ENCODE measurements at places on chromosomes 1 and 21.
A peak's percentile ranks its signal among the peaks of the same experiment; 100 is the strongest.

DNA sequence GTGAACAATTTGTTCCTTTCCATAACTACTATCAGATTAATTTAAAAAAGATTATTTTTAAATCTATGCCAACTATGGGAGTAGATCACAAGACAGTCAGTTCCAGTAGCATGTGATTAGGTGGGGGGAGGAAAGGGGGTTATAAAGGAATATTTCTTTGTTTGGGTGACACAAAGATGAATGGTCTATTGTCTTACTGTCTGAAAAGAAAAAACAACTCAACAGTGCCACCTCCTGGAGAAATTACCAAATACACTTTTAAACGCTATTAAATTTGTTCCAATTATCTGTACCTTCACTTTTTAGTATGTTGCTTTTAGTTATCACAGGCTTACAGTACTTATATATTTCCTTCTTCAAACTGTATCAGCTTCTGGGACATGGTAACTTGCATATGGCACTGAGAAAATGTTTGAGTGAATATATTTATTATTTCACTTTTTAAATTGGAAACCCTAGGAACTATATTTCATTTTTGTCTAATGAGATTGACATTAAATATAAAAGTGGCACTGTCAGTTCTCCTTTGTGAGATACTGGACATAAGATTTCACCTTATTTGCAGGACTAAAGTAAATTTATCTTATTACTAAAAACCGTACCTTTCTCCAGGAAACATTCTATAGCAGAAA lies 1.7 kb upstream of the SORT1 start:
- DNase-seq: no peak

DNA sequence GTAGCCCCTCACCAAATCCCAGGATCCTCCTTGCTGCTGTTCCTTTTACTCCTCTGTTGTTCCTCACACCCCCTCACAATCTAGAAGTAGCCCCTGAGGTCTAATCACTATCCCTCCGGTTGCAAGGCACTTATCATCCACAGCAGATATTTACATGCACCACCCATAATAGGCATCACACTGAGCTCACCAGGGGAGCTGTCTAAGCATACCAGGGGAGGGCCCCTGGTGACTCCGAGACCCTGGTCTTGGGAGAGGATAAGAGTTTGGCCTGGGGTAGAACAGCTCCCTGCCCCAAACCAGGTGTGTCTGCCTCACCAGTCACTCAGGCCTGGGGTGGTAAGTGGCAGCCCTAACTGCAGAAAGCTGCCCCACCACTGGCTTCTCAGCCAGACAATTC lies 37.3 kb upstream of the ZC3H12A start:
- no peak for DNase-seq

- DNase-seq: no peak
Measured at GRCh38 chr1:204836856-204837255, 33.8 kb upstream of the NFASC start.

GRCh38 chr1:82141390-82141789 lies 340.7 kb downstream of the ADGRL2 start:
- DNase-seq: no peak

- DNase-seq: no peak
Measured at GRCh38 chr1:200445213-200445612, 35.4 kb upstream of the ZNF281 start.

DNA sequence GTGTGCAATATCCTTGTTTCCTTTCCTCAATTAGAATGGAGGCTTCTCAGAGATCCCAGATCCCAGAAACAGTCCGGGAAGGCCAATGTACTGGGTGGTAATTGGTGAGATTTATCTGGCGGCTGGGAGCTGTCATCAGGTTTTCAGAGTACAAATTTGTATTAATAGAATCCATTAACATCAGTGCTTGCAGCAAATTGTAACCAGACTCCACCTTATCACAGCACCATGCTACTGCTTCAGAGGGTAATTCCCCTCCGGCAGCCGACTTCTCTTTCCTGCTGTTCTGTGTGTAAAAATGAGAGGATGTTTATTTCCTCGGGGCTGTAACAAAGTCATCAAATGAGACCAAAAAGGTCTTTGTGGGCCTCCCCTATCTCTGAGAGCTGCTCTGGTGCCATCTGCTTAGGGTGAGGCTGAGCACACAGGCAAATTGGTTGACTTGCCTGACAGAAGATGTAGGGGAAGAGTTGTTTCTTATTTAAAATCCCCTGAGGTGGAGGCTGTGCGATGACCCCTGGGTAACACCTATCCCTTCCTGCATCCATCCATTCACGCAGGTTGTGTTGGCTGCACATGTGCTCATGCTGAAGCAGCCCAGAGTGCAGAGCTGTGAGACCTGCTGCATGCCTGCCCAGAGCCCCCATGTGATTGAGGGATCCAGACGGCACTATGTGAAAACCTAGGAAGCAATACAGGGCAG lies 19.2 kb downstream of the NFASC start:
- DNase-seq: no peak

DNA sequence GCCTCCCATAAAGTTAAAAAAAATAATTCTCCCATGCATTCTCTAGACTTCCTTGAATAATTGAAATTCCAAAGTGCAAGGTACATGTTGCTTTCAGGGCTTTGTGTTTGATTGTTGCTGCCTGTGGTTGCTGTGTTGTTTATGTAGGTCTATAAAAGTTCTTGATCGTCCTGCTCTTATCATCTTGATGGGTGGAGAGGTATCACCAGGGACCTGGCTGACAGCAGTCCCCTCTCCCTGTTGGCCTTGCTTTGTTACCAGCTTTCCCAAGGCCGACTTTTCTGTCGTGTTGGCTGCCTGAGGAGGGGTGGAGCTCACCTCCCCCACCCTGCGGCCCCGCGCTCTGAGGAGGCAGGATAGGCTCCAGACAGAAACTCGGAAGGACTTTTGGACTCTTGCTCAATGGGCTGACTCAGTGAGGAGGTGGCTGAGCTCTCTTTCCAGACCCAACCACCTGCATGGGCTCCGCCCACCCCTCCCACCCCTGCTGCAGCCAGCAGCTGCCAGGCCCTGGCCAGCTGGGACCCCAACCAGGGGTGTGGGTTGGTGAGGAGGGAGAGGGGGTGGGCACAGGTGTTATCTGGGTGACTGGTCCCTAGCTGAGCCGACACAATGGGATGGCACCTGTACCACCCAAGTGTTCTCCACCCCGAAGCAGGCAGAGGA lies 2.0 kb downstream of the INAVA start:
- no peak for DNase-seq

DNA sequence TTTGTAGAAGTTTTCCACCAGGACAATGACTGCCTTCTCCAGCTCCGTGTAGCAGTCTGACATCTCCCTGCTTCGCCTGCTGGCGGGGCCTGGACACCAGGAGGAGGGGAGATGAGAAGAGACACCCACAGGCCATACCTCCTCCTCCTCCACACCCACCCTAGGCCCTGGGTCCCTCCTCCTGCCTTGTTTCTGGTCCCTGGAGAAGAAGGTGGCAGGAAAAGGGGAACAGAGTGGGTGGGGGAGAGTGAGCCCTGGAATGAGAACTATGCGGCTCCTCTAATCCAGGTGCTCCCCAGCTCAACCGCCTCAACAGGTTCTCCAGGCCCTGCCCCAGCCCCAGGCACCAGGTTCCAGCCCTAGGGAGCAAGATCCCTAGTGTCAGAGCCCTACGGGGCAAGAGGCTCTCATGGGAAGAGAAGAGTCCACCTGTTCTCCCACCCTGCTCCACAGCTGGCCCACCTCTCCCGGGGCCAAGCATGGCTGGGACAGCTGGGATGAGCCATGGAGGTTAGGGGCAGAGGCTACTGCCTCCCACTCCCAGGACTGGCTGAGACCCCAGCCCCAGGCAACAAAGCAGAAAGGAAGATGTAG lies 4.8 kb downstream of the S100A16 start:
- no peak for DNase-seq

- DNase-seq: no peak
Measured at GRCh38 chr1:11134251-11134897, 34.7 kb upstream of the EXOSC10 start.

DNA sequence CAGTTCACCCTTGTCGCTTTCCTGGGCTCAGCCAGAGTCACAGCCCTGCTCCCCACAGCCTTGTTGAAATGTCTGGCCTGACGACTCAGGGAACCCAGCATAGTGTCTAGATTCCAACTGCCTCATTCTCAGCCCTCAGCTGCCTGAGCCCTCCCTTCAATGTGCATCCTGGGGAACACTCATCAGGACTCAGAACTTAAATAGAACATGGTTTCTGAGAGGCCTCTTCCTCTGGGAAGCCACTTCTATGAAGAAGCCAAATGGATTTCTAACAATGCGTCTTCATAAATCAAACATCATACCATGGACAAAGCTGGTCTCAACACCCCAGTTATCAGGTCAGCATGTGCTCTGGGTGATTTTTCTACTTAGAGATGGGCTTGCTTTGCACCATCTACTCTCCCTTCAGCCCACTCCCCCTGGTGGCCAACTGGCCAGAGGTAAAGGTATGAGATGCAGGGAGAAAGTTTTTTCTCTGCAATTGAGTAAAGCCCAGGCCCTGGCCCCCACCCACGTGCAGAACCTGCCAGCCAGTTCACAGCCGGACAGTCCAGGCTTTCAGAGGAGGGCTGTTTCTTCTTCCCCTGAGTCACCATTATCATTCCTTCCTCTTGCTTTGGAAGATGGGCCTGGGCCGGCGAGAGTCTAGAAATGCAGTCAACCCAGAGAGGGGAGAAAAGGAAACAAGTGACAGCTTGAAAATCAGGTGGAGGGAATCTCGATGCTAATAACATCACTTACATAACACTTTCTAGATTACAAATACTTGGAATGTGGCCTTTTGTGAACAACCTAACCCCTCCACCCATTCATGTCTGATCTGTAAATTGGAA lies 32.1 kb downstream of the CD244 start:
- DNase-seq: peak; percentile 69

DNA sequence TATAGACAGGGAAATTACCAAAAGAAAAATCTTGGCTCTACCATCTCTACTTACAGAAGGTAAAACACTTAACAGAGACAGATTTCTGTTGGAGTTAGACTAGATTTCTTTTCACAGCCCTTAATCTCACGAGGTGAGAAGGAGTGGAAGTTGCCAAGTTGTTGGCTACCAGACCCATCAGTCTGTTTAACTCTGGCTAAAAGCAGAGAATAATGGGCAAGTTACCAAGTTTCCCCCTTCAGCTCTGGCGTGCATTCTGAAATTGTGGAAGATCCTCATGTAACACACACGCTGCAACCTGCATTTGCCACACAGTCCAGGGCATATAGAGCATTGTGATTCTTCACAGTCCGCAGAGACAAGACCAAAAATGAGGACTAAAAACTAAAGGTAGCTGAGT lies 49.3 kb downstream of the STX6 start:
- no peak for DNase-seq

GRCh38 chr1:25534410-25534788 lies 9.0 kb upstream of the LDLRAP1 start:
- DNase-seq: no peak

DNA sequence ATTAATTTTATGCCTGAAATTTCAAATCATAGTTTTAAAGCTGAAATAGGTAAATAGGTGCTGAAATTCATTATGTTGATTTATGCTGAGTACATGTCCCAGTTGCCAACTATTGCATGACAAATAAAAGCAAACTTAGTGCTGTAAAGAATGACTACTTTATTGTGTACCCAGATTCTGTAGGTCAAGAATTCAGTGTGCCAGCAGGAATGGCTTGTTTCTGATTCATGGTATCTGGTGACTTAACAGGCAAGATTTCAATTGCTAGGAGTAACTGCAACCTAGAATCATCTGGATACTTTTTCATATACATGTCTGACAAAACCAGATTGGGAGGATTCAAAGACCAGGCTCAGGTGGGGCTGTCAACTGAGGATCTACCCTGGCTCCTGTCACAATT lies 678.4 kb upstream of the ADAMTS5 start:
- DNase-seq: no peak

DNA sequence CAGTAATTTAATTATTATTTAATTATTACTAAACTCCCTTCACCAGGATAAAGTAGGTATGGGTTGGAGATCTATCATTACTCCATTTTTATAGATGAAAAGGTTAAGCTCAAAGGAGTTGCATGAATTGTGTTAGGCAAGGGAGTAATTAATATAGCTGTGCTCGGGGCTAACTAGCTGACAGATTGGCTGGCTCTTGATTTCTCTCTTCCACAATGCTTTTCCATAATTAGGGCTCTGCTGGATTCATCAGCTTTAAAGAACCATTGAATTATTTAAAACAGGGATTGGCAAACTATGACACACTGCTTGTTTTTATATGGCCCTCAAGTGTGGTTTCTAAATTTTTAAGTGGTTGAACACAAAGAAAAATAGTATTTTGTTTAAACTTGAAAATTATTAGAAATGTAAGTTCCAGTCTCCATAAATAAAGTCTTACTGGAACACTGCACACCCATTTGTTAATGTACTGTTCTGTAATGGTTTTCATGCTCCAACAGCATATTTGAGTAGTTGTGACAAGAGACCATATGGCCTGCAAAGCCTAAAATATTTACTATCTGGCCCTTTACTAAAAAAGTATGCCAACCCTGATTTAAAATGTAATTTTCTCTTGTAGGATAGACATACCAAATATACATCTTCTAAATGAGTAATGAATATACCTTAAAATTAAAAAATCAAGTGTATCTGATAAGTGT lies 76.4 kb downstream of the GDAP2 start:
- DNase-seq: no peak

DNA sequence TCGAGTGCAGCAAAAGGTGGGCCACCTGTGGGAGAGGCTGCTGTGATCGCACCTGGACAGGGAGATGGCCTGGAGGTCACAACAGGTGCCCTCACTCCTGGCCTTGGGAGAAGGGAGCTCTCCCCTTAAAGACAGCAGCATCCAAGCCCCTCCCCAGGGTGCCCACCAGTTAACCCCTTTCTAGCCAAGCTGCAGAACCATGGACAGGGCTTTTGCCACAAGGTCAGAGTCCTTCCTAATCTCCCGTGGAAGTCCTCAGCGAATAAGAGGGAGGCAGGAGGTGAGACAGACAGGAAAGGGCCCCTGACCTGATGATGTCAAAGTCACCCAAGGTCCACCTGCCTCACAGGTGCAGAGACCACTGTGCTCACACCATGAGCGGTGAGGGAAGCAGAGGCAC lies 1.7 kb downstream of the CNTN2 start:
- no peak for DNase-seq

DNA sequence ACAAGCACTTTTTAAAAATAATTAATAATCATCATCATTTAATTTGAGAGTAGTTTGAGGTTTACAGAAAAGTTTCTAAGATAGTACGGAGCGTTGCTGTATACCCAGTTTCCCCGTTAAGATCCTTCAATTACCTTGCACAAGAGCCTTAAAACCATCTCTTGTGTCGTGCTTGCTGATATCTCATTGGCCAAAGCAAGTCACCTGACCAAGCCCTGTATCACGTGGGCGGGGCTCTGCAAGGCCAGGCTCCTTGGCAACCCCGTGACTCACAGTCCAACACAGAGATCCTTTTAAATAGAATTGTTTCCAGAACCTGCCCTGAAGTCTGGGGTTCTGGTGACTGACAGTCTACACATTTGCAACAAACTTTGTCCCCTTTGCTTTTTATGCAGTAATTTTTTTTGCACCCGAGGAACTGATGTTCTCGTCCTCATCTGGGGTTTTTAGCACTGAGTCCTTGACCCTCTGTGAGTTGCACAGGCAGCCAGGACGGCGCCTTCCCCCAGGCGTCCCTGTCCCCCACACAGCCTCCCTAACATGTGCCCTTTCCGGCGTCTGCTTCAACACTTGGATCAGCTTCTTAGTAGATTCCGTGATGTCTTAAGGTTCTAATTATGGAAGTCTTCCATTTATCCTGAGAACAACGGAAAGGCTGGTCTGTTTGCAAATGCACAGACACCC lies 183.3 kb upstream of the TMEM51 start:
- no peak for DNase-seq
